Spinal cord (tissue), 10 donors: ENCODE measurements at places on chromosomes 1 and 21. TPM values are rescaled to one million over a fixed set of nuclear protein-coding genes. Genes with fewer than 3 reads are reported as not detected.

The MYOC gene
- total RNA-seq: 0.69 TPM

The SPRR2F gene
- total RNA-seq: not detected

The PDXK gene
- total RNA-seq: 57.4 TPM

The SPRR2A gene
- total RNA-seq: not detected

The E2F2 gene
- total RNA-seq: 5.8 TPM

The MFAP2 gene
- total RNA-seq: 18.1 TPM

The CNKSR1 gene
- total RNA-seq: 2.0 TPM

The OR2T35 gene
- not detected for total RNA-seq

The BATF3 gene
- total RNA-seq: 2.7 TPM

The VTCN1 gene
- total RNA-seq: 0.50 TPM

The NOTCH2 gene
- total RNA-seq: 104 TPM

The FCRL1 gene
- 2.1 TPM for total RNA-seq

The KCNJ9 gene
- 2.3 TPM for total RNA-seq

The SYT14 gene
- total RNA-seq: 25.1 TPM

The OR2L5 gene
- total RNA-seq: 0.89 TPM

The IGSF3 gene
- total RNA-seq: 25.7 TPM

The PLA2G2D gene
- not detected for total RNA-seq

The HEYL gene
- total RNA-seq: 3.2 TPM

The HMGCL gene
- 45.2 TPM for total RNA-seq

The CCDC27 gene
- total RNA-seq: not detected

The IL12RB2 gene
- total RNA-seq: 2.5 TPM

The LDLRAD1 gene
- not detected for total RNA-seq

The SPRR2G gene
- not detected for total RNA-seq

The SEMA4A gene
- total RNA-seq: 15.9 TPM

The KLHDC7A gene
- total RNA-seq: 5.3 TPM

The CFHR2 gene
- not detected for total RNA-seq

The SSU72 gene
- 54.3 TPM for total RNA-seq

The HEATR1 gene
- total RNA-seq: 30.9 TPM

The CDK11A gene
- 6.8 TPM for total RNA-seq

The S100A5 gene
- not detected for total RNA-seq

The KMO gene
- 0.99 TPM for total RNA-seq

The CRYAA gene
- not detected for total RNA-seq

The CBR3 gene
- 3.7 TPM for total RNA-seq

The FOXD3 gene
- 4.1 TPM for total RNA-seq

The CFHR3 gene
- 0.72 TPM for total RNA-seq

The CPLANE2 gene
- total RNA-seq: 12.1 TPM

The IPP gene
- 18.5 TPM for total RNA-seq

The ASCL5 gene
- total RNA-seq: 0.17 TPM

The G0S2 gene
- total RNA-seq: 6.1 TPM

The KLHDC8A gene
- 12.0 TPM for total RNA-seq

The TNFRSF18 gene
- total RNA-seq: 0.20 TPM

The NUDC gene
- 25.6 TPM for total RNA-seq

The NR5A2 gene
- total RNA-seq: 1.8 TPM

The FCGR1A gene
- 13.8 TPM for total RNA-seq

The FLAD1 gene
- total RNA-seq: 32.0 TPM

The NCAM2 gene
- 138 TPM for total RNA-seq

The LRRC8C gene
- total RNA-seq: 19.4 TPM

The LDLRAP1 gene
- total RNA-seq: 7.3 TPM

The TMIGD3 gene
- 2.4 TPM for total RNA-seq

The IVL gene
- total RNA-seq: not detected

The PLEKHG5 gene
- 19.6 TPM for total RNA-seq

The CFAP141 gene
- 0.89 TPM for total RNA-seq

The BMP8B gene
- 7.8 TPM for total RNA-seq

The PYCR2 gene
- 22.1 TPM for total RNA-seq

The LYPD8 gene
- total RNA-seq: not detected

The GATAD2B gene
- 16.3 TPM for total RNA-seq

The AMY1A gene
- total RNA-seq: not detected

The DNM3 gene
- 93.9 TPM for total RNA-seq

The CR2 gene
- total RNA-seq: 0.11 TPM
